Activated T-helper 1 cell treated with anti-CD3 and anti-CD28 coated beads, Interleukin-2, amount 50 U/mL, for 16 hours (primary cell): ENCODE measurements at places on chromosomes 5 and 9.

- no peak for DNase-seq
These were observed 185.5 kb downstream of the HSD17B3 start for GRCh38 chr9:96116275-96117064.

DNA sequence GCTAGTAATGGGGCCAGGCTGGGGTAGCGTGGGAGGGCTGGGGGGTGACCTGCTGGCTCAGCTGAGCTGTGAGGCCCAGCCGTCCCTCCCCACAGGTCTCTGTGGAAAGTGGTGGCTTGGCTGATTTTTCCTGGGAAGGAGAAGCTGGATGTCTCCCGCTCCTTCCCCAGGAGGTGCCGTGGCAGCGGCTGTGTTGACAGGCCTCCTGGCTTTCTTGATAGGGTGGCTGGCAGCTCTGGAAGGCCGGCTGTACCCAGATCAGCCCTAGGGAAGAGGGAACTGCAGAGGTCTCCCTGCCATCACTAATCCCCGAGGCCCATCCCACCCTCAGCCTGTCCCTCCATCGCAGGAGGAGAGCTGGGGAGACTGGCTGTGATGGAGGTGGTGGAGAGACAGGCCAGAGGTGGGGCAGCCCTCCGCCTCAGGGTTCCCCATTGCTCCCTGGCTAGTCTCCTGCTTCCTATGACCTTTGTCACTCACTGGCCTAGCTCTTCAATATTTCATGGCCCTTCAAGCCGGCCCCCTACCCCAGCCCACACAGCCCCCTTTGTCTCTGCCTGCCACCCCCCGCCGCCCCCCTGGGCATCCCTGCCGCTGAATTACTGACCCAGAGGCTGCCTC is 6.8 kb downstream of the CXXC5 start:
- DNase-seq: no peak

DNA sequence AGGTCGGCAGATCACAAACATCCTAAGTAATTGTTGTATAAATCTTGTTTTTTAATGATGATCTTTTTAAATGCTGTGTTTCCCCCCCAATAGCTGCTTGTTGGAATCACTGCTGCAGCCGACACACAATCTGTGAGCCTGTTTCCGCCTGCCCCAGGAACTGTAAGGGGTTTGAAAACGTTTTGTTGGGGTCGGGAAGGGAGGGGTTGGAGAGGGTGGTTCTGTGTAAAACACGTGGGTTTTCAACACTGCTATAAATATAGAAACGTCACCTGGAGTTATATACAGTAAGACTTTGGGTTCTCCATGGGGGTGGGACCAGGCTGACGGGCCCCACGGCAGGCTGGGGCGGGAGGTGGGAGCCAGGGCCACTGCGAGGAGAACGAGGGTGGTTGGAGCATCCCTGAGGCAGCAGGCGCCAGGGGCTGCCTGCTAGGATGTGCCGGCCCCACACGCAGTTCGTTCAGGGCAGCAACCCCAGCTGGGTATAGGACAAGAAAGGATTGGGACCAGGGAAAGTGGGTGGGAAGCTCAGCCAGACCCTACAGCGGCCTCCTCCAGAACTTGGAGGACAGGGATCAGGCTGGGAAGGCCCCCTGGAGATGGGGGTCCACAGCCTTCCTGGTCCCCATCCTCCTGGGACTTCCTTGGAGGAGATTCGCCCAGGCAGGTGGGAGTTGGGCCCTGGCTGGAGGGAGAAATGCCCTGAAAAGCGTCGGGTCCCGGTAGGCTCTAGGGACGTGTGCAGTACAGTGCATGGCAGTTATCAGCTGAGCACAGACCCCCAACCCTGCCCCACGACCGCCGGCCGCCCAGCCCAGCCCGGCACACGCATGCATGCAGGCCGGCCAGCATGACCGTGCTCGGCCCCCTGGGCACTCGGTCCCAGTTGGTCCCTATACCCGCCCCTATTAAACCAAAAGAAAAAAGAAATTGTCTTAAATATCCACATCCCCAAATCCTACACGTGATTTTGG is 9.7 kb downstream of the RNF44 start:
- no peak for DNase-seq

DNA sequence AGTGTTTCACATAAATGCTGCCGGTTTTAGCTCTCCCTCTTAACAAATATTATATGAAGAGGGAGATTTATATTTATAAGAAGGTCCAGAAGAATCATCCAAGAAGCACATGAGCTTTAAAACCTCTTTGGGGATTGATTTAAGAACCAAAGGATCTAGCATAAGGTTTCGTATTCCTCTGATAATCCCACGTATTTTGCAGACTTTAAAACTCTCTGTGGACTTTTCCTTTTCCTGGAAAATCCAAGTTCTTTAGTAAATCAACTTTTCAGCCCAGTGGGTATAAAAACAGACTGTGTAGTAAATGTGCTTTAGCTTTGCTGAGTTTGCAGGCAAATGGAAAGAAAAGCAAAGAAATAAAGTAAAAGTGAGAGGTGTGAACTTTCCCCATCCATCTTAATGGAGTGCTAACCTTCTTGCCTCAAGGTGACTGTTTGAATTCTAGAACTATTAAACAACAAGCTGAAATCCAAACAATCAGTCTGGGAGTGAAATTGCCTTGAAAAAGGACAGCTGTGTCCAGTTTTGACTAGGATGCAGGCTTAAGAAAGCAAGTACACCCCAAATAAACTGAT is 363.4 kb upstream of the SLC24A2 start:
- DNase-seq: no peak

GRCh38 chr5:132460846-132461568 is 29.6 kb downstream of the IRF1 start:
- no peak for DNase-seq

- no peak for DNase-seq
These were observed 79.4 kb downstream of the PAM start for GRCh38 chr5:102834438-102834964.

DNA sequence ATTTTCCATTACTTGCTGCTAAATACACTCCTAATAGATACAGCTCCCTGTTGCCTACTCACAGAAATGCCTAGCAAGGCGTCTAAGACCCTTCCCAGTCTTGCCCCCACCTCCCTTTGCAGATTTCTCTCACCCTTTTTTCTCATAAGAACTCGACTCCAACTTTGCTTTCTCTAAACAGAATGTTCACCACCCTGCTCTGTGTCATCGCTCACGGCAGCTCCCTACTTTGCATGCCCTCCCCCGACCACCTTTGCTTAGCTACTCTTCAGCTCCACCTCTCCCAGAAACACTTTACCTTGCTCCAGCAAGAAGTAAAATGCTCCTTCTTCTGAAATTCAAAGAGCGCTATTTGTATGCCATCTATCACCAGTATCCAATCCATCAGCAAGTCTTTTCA is 15.2 kb upstream of the PPP1R2B start:
- DNase-seq: no peak

DNA sequence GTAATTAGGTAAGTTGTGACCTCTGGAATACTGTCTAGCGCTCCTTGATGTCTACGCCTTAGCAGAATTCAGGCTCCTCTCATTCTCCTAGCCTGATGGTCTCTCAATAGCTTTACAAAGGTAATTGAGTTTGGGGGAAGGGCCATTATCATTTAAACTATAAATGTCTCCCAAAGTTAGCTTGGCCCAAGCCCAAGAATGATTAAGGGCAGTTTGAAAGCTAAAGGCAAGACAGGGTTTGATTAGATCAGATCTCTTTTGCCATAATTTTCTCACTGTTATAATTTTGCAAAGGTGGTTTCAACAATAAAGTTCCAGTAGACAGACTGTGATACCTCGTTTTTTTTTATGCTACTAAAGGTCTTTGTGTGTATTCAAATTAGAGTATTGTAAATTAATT is 3.7 kb upstream of the SLC30A5 start:
- no peak for DNase-seq
